Glutamatergic neuron (in vitro differentiated cells): ENCODE measurements at places on chromosomes 2 and 18. TPM values are rescaled to one million over a fixed set of nuclear protein-coding genes. Genes with fewer than 3 reads are reported as not detected.

LYG2 gene
- total RNA-seq, result not detected

TSGA10 gene
- total RNA-seq, result 3.8 TPM

YIPF4 gene
- total RNA-seq, result 50.2 TPM

PSD4 gene
- 1.2 TPM for total RNA-seq

IMPA2 gene
- 103 TPM for total RNA-seq

UNC80 gene
- total RNA-seq, result 9.0 TPM

CD226 gene
- 0.05 TPM for total RNA-seq

LOXHD1 gene
- total RNA-seq, result not detected

GPAT2 gene
- total RNA-seq, result 0.47 TPM

UGT1A5 gene
- not detected for total RNA-seq

CYP27C1 gene
- 4.3 TPM for total RNA-seq

TNFAIP6 gene
- not detected for total RNA-seq

ACKR3 gene
- 1.2 TPM for total RNA-seq

RFTN2 gene
- 2.5 TPM for total RNA-seq

OR6B2 gene
- not detected for total RNA-seq

RSAD2 gene
- not detected for total RNA-seq

UGT1A9 gene
- not detected for total RNA-seq

SCG2 gene
- total RNA-seq, result 38.7 TPM

SH3RF3 gene
- 1.7 TPM for total RNA-seq
